ENCODE measurements at places on chromosomes 3 and 15. TPM values are rescaled to one million over a fixed set of nuclear protein-coding genes. Genes with fewer than 3 reads are reported as not detected.

DNA sequence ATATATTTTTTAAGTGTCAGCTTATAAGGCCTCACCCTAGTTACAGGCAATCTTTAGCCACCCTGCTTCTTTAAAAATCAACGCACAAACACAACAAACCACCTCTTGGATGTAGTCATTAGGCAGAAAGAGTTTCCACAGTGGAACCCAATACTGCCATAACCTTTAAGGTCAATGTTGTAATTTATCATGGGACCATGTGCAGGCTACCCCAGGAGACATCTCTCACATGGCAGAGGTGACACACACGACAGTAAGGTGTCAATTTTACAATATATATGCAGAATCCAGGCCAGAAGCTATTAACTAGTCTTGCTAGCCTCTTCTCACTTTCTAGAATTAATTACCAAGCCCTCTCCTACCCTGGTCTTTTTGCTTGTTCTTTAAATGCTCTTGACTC, 336.5 kb downstream of the MAGI1 start:
- DNase-seq: peak; percentile 36

GRCh38 chr3:51445544-51446280, 54.1 kb downstream of the DCAF1 start:
- no peak for DNase-seq

DNA sequence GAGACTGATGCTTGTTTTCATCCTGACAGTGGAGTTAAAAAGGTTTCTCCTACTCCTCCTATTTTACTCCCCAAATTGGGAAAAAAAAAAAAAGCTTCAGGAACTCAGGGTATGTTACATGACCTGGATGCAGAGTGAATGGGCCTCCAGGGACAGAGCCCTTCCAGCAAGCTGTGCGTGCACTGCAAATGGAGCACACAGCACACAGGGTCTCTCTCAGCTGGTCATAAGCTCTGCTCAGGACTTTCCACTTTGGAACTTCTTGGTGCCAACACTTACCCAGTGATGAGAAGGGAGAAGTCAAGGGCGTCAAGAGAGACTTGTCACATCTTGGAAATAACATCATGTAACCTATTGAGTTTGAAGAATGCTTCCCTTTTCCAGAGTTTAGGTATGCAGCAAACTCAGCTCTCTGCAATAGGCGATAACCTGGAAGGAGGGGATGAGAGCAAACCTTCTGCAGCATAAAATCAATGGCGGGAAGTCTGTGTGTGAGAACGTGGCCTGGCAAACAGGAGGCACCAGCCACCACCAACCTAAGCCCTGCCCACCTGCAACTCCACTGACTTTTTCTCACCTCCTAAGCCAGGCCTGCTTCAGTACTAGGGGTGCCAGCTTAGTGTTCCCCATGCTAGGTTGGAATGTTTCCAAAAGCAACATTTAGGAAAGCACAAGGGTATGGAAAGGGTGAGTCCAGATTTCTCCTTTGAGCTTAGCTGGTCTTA, 39.8 kb downstream of the MYZAP start:
- DNase-seq: no peak

DNA sequence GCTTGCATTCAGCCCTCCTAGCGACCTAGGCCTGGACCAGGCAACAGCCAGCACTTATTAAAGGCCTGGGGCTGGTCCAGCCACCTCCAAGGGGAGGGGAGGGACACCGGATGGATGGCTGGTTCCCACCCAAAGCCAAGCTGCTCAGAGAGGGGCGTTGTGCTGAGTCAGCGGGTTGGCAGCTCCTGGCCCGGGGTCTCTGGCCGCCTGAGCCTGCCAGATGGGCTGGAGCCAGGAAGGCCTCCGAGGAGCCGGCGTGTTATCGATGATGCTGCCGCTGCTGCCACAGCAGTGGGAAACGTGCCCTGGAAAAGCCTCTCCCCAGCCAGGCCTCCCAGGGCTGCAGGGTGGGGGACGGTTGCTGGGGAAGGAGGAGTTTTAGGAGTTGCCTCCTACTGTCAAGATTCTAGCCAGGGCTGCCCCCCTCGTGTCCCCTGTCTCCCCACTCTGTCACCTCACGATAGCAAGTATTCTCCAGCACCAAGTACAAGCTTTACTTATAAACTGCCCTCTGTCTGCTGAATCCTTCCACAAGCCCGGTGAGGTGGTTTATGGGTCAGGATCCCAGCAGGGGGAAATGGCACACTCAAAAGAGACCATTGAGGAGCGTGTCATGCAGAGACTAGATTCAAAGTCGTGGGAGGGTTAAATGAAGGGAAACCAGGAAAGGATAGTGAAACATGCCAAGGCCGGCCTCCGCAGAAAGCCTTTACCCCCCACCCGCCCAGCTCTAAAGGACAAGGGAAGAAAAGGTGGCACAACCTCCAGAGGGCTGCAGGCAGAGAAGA, 43.2 kb upstream of the TSEN2 start:
- DNase-seq: peak; percentile 80

GRCh38 chr3:71104556-71104955, 479.0 kb downstream of the FOXP1 start:
- DNase-seq: no peak

DNA sequence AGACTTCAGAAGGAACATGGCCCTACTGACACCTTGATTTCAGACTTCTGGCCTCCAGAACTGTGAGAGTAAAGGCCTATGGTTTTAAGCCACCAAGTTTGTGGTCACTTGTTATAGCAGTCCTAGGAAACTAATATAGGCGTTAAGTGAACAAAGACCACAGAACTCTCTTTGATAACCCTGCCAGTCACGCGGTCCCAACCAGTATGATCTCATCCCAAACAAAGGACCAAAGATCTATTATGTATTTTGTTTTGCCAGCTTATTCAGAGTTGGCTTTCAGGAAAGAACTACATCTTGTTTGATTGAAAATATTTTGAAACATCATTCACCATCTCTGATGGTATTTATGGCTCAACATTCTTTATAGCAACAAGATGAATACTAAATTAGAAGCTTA, 294.4 kb upstream of the SLCO3A1 start:
- DNase-seq: no peak

DNA sequence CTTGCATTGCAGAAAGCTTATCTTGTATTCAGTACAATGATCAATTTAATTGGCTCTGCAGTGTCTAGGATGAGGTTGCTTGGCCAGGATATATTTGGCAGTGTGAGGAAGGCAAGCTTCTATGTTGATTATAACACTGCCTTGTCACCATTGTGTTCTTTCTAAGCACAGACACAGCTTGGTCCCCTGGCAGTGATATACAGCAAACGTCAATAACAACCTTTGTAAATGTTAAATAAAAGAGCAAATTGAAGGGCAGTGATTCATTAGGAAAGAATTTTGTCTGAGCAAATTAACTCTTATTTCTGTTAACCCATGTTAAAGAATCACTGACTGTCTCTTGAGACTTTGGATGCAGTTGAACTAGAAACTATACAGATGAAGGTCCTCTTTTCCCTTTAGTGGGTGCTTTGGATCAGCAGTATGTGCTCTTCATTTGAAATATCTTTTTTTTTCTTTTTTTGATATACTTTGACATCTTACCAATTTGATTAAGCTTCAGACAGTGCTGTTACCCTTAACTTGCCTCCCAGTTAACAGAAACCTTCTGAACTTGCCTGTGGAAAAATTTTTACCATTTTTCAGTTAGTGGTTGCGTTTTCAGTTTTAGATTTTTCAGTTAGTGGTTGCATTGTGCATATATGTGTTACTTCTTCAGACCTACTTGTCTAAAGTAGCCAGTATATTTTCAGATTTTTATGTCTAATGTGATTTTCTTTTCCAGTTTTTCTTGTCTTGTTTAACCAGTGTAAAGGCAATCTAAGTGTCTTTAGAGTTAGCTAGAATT, 199.8 kb downstream of the TCF12 start:
- DNase-seq: peak; percentile 57

- DNase-seq: no peak
These were observed 3.6 kb upstream of the DHX36 start for GRCh38 chr3:154327871-154328270.

DNA sequence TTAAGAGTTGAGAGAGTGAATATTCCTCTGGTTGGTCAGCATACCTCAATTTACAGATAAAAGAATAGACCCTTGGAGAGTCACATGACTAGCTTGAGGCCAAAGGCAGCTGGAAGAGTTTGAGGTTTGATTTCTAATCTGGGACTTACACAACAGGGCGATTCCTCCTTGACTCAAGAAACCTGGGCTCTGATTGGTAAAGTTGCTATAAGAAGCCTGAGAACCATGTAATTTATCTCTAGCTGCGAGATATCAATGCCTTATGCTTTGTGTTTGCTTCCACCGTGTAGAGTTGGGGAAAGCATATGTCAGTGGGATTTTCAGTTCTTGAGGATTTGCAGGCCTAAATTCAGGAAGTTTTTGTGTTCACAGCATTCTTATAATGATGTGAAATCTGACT, 206.0 kb downstream of the KLHL25 start:
- DNase-seq: no peak

DNA sequence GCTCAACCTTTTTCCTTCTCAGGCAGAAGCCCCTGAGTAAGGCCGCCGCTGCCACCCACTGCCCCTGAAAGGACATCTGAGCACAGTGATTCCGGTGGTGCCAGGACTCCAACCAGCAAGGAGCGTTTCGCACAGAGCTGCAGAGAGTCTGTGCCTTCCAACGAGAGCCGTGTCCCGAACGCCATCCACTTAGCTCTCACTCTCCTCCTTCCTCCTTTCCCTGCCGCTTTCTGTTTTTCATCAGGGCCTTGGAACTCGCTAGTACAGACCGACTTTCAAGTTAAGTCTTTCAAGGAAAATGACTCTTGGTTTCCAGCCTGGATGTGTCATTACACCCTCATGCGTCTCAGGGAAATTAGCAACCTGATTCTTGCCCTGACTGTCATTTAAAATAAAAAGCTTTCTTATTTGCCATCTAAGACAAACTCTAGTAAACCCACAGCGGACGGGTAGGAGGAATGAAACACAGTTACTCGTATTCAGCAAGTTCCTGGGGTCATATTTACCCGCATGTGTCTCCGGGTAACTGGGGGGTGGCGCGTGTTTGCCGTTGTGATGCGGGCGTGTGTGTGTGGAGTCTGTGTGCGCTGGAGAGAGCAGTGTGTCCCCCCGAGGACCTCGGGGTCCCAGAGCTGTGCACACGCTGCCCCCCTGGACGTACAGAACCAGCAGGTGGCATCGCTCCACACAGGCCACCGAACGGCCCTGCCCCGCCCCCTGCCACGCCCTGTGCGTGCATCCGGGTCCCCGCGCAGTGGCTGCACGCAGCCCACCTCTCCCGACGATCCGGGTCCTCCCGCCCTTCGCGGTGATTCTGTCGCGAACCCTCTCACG, 30.4 kb upstream of the ALDH1A3 start:
- DNase-seq: peak; percentile 92

- no peak for DNase-seq
These were observed 36.8 kb downstream of the ADCY5 start for GRCh38 chr3:123412076-123412475.

- peak; percentile 94 for DNase-seq
These were observed at the start of gene GFM1 for GRCh38 chr3:158644345-158644908. GFM1 (plus strand) TSS chr3:158644527; CDS start chr3:158644635, 108 bp downstream.

GRCh38 chr3:25097023-25097422, 331.0 kb upstream of the RARB start:
- DNase-seq: no peak

DNA sequence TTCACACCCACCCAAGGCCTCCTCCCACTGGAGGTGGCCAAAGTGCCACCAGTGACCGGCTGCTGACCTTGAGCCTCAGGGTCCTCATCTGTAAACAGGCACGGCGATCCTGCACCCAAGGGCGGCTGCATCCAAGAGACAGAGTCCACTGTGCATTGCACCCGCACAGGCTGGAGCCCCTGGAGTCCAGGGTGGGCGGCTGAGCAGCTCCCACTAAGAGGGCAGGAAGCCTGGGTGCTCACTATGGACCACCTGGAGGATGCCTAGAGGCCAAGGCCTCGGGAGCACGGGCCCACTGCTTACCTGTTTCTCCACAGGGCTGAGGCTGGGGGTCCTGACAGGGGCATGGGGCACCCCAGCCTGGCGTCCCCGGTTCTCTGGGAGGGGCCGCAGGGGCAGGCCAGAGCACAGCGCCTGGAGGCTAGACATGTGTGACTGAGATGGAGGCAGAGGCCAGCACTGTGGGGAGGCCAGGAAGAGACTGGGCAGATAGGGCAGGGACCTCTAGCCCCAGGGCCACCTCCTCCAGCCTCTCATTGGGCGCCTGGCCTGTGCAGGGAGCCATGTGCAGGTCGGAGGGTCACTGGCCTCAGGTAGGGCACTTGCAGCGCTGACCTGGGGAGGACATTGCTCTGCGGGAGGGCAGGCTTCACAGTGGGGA, at the start of gene UROC1:
UROC1 (minus strand) TSS at position 483 of the 661 bp plus-strand sequence; CDS start at position 429, 54 bp downstream.
- peak; percentile 66 for DNase-seq

DNA sequence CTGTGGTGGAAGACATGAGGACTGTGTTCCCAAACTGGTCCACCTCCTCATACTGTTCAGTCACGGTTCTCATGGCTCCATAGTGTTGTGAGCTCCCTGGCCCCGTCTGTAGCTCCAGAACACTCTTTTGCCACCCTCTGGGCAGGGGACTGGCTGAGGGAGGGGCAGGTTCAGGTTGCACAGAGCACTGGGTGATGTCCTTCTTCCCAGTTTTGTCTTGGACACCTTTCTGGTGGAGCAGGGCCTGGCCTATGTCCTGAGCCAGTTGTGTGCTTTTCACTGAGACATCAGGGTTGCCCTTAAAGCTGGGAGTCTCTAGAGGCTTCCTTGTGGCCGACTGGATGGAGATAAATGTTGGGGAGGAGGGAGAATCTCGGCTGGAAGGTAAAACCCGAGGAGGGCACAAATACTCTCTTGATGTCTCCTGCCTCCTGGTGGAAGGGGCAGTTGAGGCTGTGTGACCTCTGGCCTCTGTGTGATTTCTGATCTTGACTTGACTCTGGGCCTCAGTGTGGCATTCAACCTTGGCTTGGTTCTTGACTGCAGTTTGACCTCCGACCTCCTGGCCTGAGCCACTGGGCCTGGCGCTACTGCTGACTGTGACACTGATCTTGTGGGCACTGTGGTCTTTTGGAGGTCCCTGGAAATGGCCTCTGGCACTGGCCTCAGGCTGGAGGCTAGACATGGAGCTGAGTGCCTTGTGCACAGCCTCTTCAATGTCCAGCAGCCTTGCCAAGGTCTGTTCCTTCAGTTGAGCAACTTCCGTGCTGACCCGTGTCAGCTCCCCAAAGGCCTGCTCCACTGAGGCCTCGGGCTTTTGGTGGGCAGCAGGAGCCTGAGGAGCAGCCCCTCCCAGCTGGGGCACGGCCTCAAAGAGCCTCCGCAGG, 8.1 kb downstream of the XIRP1 start:
- peak; percentile 73 for DNase-seq

DNA sequence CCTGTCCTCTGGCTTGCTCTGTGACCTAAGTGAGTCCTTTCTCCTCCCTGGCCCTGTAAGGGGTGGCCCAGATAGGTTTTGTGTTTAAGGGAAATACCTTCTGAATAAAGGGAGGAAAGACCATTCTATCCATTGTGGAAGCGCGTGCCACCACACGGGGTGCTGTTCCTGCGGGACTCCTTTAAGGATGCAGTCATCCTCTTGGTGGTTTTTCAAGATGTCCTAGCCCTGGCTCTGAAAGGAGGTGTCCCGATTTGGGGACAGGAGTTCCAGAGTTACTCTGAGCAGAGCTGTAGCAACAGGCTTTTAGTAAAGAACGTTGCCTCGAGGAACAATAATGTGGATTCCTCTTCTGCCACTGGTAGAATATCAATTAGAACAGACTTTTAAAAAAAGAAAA, 9.6 kb downstream of the SLC6A6 start:
- peak; percentile 65 for DNase-seq

GRCh38 chr3:78052746-78053145, 1012.8 kb downstream of the ROBO2 start:
- no peak for DNase-seq

- no peak for DNase-seq
These were observed 155.2 kb upstream of the EOMES start for GRCh38 chr3:27877061-27878013.

The GPR160 gene
- 0.29 TPM for total RNA-seq

The PRICKLE2 gene
- total RNA-seq: 25.0 TPM

The PP2D1 gene
- total RNA-seq: not detected

The FANCD2 gene
- 3.2 TPM for total RNA-seq

The NGLY1 gene
- total RNA-seq: 30.4 TPM

The SERPINI2 gene
- not detected for total RNA-seq

The MEX3B gene
- total RNA-seq: 11.2 TPM

The ZNF197 gene
- total RNA-seq: 17.7 TPM

All from osteoblast (primary cell).